GM12891 (cell line): ENCODE measurements at places on chromosomes 4 and X.

DNA sequence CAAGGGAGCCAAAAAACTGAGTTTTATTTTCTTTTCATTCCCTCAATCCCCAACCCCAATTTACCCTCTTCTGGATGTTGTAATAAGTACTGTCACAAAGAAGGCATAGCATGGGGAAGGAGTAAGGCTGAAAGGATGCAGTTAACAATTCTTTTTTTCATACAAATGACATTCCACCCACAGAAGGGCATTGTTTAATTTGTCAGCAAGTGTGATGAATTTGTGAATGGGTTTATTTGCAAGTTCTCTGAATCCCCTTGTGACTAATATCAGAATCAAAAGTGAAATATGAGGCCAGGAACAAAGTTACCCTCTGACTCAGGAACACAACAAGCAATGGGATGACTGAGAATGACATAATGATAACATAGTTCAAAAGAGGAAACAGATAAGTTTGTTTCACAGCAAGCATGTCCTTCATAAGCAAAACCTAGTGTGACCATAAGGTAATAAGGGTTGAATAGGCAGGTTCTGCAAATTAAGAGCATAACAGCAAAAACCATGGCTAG, 2.1 kb downstream of the GEMIN8 start:
- DNase-seq = no peak

DNA sequence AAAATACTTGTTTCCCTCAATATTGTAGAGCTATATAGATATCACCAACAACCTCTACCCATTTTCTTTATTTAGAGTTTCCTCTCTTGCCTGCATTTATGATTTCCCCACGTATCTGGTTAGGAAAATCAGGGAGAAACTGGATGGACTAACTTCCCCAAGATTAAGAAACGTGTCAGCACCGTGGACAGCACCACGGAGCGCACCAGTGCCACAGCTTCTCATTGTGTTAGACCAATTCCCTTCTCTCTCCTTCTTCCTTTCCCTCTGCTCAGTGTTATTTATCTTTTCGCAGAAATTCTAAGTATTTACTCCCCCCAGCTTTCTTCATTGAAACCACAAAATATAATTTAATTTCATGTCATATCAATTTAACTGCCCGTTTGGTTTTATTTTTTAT, 568.6 kb upstream of the BOD1L1 start:
- DNase-seq = no peak

DNA sequence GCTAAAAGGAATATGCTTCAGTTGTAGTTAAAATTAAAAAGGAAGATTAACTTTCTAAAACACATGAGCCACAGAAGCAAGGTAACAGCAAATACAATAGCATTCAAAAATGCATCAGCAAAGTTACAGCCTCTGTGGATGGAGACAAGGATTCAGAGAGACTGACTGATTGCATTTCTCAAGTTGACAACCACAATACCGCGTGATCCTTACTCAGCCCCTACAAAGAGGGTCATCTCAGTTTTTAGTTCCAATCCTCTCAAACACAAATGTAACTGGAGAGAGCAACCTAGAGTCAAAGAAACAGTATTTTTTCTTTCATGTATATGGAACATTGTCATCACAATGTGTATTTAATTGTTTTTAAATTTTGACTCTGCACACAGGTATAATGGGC, 14.2 kb upstream of the C1QTNF7 start:
- no peak for DNase-seq

DNA sequence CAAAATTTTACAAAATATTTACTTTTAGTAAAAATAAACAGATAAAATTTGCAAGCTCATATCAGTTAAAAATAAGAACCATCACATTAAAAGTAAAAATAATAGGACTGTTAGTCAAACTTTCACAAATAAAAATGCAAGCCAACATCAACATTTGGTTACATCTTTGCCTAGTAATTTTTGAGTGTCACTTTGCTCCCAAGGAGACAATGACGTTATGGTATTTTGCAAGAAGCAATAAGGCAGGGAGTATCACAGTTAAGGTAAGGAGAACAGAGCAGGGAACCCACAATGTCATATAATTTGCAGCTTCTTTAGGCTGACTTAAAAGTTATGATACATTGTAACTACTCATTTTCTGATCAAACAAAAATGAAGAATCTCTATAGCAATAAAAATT, 98.7 kb downstream of the ATP8A1 start:
- no peak for DNase-seq

GRCh38 chr4:116796022-116796421, 289.4 kb downstream of the TRAM1L1 start:
- DNase-seq = no peak

GRCh38 chr4:22237155-22237751, 278.6 kb downstream of the ADGRA3 start:
- DNase-seq = no peak

- no peak for DNase-seq
Observed at GRCh38 chr4:174069848-174070330, 213.6 kb downstream of the FBXO8 start.

DNA sequence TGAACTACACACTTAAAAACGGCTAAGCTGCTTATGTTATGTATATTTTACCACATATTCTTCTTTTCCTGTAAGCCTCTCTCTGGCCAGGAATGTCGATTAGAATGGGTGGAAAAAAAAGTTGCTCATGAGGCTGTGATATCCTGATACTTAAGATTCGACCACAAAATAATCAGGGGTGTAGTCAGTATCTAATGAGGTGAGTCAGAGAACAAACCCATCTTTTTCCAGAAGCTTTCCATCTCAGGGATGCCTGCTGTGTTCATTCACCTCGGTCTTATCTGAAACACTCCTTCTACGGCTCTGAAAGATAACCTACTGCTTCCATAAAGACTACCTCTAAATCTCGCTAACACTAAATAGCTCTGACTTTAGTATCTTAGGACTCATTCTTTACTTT, 142.7 kb upstream of the MAP3K15 start:
- no peak for DNase-seq

DNA sequence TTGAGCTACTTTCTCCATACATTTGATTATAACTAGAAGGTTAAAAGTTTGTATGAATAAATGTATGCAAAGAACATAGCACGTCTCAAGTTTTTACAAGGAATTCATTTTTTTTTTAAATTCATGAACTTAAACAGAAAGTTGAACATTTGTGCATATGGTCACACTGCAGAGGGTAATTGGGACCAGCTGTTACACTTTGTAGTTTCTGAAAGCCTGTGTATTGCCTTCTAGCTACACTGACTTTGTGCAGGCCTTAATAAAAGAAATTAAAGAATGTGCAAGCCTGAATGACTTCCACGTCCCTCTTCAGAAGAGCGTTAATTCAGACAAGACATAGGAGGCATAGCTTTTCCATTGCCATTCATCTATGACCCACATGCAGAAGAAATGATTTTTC, 153.1 kb upstream of the PCDH18 start:
- DNase-seq = no peak
